ENCODE measurements at places on chromosomes 4 and X. TPM values are rescaled to one million over a fixed set of nuclear protein-coding genes. Genes with fewer than 3 reads are reported as not detected.
A peak's percentile ranks its signal among the peaks of the same experiment; 100 is the strongest.

DNA sequence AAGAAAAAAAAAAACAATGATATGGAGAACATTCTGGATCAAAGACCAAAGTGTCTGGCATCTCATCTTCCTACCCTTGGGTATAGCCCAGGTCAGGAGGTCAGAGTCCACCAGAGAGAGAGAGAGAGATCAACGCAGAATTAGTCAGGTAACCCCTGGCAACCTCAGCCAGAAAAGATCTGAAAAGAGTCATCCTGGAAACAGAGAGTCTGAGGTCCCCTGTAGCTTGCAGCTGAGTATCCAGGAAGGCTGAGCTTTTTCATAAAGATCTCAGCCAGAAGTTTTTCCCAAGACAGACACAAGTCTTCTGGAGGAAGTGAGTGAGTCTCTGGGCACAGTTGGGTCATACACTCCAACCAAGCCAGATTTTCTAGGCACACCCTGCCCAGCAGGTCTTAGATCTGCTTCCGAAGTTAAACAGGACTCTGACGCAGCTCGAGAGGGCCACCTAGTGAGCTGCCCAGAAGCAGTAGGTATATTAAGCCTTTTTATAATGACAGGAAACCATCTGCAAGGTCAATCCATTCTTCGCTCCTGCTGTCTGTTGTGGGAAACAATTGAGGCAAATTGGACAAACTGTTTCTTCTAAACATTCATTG, 35.7 kb downstream of the ACE2 start:
- H3K27ac ChIP-seq: no peak overlapping the region
- H3K4me3 ChIP-seq: no peak overlapping the region
- H3K36me3 ChIP-seq: no peaks in the 10 kb centered on the region

- no peaks in the 10 kb centered on the region for H3K36me3 ChIP-seq
- no peaks in the 10 kb centered on the region for H3K4me1 ChIP-seq
- no peak overlapping the region for H3K4me3 ChIP-seq
- DNase-seq: no peak
- peaks cover 2% of the 10 kb centered on the region for H3K27me3 ChIP-seq
- H3K27ac ChIP-seq: no peak overlapping the region
Measured at GRCh38 chrX:11952176-11952720, 186.0 kb upstream of the FRMPD4 start.

- no peaks in the 10 kb centered on the region for H3K27me3 ChIP-seq
- peaks cover 49% of the 10 kb centered on the region for H3K4me1 ChIP-seq
- H3K4me3 ChIP-seq: no peak overlapping the region
Measured at GRCh38 chr4:38668203-38668971, 4.4 kb downstream of the KLF3 start.

- peaks cover 13% of the 10 kb centered on the region for H3K27me3 ChIP-seq
- no peak overlapping the region for H3K4me3 ChIP-seq
- peaks cover 16% of the 10 kb centered on the region for H3K4me1 ChIP-seq
- no peaks in the 10 kb centered on the region for H3K36me3 ChIP-seq
- peak overlapping the region; percentile 55 for H3K27ac ChIP-seq
Measured at GRCh38 chrX:133813971-133814370, 171.4 kb downstream of the GPC3 start.

GRCh38 chr4:174739576-174739975, 89.5 kb downstream of the GLRA3 start:
- H3K4me1 ChIP-seq: no peaks in the 10 kb centered on the region
- H3K27me3 ChIP-seq: no peaks in the 10 kb centered on the region
- no peak overlapping the region for H3K4me3 ChIP-seq
- H3K36me3 ChIP-seq: no peaks in the 10 kb centered on the region

DNA sequence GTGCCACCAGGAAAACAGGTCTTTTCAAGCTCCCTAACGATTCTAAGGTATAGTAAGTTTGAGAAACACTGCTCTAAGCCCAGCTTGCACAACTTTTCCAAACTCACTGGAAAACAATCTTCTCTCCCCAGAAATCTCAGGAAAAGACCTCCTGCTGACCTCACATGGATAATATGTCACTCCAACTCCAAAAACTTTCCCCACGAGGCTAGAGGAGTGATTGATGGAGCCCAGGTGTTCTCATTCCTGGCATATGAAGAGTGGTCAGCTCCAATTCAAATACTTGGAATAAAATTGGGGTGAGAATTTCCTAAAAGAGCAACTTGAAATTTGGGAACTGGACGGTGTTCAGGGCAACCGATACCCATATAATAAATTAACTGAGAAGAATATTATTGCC, 299.9 kb downstream of the PPP4R3C start:
- peak; percentile 39 for DNase-seq
- H3K4me1 ChIP-seq: no peaks in the 10 kb centered on the region
- no peak overlapping the region for H3K27ac ChIP-seq
- no peak overlapping the region for H3K4me3 ChIP-seq

DNA sequence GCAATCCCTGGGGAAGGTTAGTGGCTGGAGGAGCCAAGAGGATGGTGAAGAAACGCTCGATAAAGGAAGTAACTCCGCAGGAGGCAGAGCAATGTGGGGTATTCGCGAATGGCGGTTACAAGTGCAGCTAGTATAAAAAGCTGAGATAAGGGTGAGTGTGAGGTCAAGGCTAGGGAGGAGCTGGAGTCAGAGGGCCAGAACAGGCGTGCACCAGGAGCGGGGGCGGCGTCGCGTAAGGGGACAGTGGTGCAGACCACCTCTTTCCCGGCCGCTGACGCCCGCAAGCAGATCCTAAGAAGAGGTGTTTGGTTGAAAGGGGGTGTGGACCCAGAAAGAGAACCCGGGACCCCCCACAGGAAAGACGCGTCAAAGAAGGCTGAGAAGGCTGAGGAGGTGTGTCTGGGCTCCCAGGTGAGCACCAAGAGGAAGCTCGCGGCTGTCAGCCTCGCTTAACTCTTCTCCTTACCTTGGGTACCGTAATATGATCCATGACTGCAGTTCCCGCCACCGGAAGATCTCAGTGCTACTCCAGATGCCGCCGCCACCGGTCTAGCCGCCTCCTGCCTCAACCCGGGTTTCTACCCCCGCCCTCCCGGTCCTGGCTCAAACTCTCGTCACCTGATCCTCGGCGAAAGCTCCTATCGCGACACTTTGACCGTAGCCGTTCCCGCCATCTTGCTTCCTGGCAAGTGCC, at the start of gene MTMR8:
MTMR8 (minus strand) TSS at position 579 of the 694 bp plus-strand sequence; CDS start at position 490, 89 bp downstream.
- H3K4me3 ChIP-seq: peak within 1 kb of the TSS; percentile 59
- peak within 1 kb of the TSS; percentile 7 for H3K27ac ChIP-seq
- no peaks in the 10 kb centered on the region for H3K27me3 ChIP-seq
- peak; percentile 66 for DNase-seq

- H3K4me3 ChIP-seq: peak within 1 kb of the TSS; percentile 79
- peaks cover 15% of the 10 kb centered on the region for H3K36me3 ChIP-seq
- peaks cover 2% of the 10 kb centered on the region for H3K27me3 ChIP-seq
- peak within 1 kb of the TSS; percentile 87 for H3K27ac ChIP-seq
- peak; percentile 99 for DNase-seq
Measured at GRCh38 chrX:47650164-47651042, at the start of gene ELK1. Gene ELK1, minus strand, starts transcription at chrX:47650563. Its CDS starts 9,122 bp downstream, at chrX:47641441.

DNA sequence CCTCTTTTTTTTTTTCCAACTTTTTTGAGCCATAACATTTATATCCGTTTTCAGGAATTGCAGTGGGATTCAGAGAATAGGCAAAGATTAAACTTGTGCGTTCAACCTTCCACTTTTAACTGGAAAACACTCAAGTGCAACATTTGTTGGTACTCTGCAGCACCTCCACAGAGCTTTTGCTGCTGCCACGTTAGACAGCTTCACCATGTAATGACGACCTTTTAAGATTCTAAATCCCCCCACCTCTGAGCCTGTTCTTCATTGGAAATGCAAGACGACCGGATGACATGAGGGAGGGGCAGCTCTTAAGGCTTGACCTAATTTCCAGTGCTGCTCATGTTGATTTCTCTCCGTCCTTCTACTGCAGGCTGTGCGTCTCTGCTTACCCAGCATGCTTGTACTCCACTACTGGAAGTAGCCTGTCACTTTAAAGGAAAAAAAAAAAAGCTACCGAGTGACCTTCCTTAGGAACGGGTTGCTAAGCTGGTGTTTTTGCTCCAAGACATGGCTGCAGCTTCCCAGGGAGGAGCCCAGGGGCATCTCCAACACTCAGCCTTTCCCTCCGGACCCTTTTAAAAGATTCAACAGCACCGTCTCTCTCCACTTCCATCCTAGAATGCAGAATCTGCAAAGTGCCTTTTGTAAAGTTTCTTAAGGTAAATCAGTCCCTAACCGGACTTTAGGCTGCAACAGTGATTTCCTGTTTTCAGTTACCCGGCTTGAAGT, at the start of gene CC2D2A:
CC2D2A (plus strand) TSS at position 481 of the 726 bp plus-strand sequence. CDS start 6,051 bp downstream, outside the sequence.
- peak; percentile 86 for DNase-seq
- H3K4me1 ChIP-seq: peaks cover 3% of the 10 kb centered on the region
- peak within 1 kb of the TSS; percentile 50 for H3K27ac ChIP-seq
- H3K27me3 ChIP-seq: no peaks in the 10 kb centered on the region
- H3K4me3 ChIP-seq: peak within 1 kb of the TSS; percentile 39
- no peaks in the 10 kb centered on the region for H3K36me3 ChIP-seq

- no peaks in the 10 kb centered on the region for H3K27me3 ChIP-seq
- H3K27ac ChIP-seq: no peak overlapping the region
- H3K36me3 ChIP-seq: no peaks in the 10 kb centered on the region
- no peaks in the 10 kb centered on the region for H3K4me1 ChIP-seq
Measured at GRCh38 chr4:82124932-82125786, 248.6 kb downstream of the HNRNPD start.

GRCh38 chrX:3763111-3763510, 49.7 kb upstream of the PRKX start:
- H3K4me1 ChIP-seq: no peaks in the 10 kb centered on the region
- H3K4me3 ChIP-seq: no peak overlapping the region
- no peak overlapping the region for H3K27ac ChIP-seq
- no peaks in the 10 kb centered on the region for H3K36me3 ChIP-seq
- DNase-seq: peak; percentile 7

DNA sequence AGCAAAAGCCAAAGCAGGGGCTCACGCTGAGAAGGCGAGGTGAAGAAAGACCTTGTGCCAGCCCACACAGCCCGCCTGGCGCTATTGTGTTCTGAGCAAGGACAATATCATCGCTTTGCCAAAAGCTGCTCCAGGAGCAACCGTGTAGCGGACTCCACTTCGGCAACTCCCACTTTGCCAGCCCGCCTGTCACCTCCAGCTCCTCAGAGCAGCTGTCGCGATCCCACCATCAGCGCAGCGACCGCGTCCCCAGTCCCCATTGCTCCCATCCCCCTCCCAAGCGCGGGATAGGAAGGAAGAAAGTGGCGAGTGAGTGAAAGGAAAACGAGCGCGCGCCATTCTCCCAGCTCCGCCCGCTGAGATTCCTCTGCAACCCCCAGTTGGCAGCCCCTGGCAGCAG, 759 bp downstream of the ZC4H2 start:
- peak overlapping the region; percentile 54 for H3K4me3 ChIP-seq
- H3K27me3 ChIP-seq: no peaks in the 10 kb centered on the region
- DNase-seq: peak; percentile 40

GRCh38 chr4:77010841-77011354, 61.3 kb downstream of the SEPTIN11 start:
- H3K27me3 ChIP-seq: no peaks in the 10 kb centered on the region
- H3K27ac ChIP-seq: no peak overlapping the region
- no peak overlapping the region for H3K4me3 ChIP-seq
- no peak for DNase-seq

- no peak overlapping the region for H3K27ac ChIP-seq
- H3K4me1 ChIP-seq: no peaks in the 10 kb centered on the region
- no peaks in the 10 kb centered on the region for H3K27me3 ChIP-seq
Measured at GRCh38 chr4:130524057-130524456, 1428.1 kb downstream of the C4orf33 start.

GRCh38 chr4:1910643-1911042, 39.5 kb downstream of the NSD2 start:
- no peaks in the 10 kb centered on the region for H3K4me1 ChIP-seq
- no peak overlapping the region for H3K4me3 ChIP-seq
- H3K27ac ChIP-seq: no peak overlapping the region
- DNase-seq: peak; percentile 47

DNA sequence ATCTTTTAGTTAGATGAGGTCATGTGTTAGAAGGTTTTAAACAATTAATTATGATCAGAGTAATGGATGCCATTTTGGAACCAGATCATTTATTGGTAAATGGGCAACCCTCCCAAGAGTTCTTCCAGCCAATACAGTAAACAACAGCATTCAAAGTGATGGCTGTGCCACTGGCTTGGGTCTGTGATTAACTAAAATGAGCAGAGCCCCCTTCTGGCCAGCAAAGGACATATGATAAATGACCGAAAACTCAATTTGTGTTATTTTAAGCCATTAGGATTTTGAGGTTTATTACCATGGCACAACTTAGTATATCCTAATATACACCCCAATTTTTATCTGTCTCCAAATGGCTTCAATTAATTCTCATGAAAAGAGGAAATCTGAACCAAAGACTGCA, 90.8 kb upstream of the NPFFR2 start:
- H3K27ac ChIP-seq: no peak overlapping the region
- no peak overlapping the region for H3K4me3 ChIP-seq
- peak; percentile 4 for DNase-seq
- H3K36me3 ChIP-seq: no peaks in the 10 kb centered on the region
- H3K4me1 ChIP-seq: no peaks in the 10 kb centered on the region

- no peak for DNase-seq
- H3K4me1 ChIP-seq: no peaks in the 10 kb centered on the region
- H3K27ac ChIP-seq: no peak overlapping the region
- no peak overlapping the region for H3K4me3 ChIP-seq
Measured at GRCh38 chr4:119664168-119664907, 35.7 kb upstream of the PDE5A start.

DNA sequence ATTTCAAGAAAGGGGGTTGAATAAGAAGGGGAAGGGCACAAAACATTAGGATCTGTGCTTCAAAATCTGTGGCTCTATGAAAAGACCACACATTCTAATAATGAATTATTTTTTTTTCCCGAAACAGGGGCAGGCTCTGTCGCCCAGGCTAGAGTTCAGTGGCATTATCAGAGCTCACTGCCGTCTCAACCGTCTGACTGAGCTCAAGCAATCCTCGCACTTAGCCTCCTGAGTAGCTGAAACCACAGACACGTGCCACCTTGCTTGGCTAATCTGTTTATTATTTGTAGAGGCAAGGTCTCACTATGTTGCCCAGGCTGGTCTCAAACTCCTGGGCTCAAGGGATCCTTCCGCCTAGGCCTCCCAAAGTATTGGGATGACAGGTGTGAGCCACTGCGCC, 33.4 kb downstream of the ACSL1 start:
- H3K27me3 ChIP-seq: no peaks in the 10 kb centered on the region
- H3K36me3 ChIP-seq: peaks cover 11% of the 10 kb centered on the region
- no peak overlapping the region for H3K4me3 ChIP-seq
- no peaks in the 10 kb centered on the region for H3K4me1 ChIP-seq

- DNase-seq: peak; percentile 9
- no peak overlapping the region for H3K4me3 ChIP-seq
- no peaks in the 10 kb centered on the region for H3K4me1 ChIP-seq
- no peaks in the 10 kb centered on the region for H3K36me3 ChIP-seq
- H3K27ac ChIP-seq: no peak overlapping the region
- no peaks in the 10 kb centered on the region for H3K27me3 ChIP-seq
Measured at GRCh38 chr4:170853422-170854021, 763.8 kb upstream of the AADAT start.

GRCh38 chr4:164779080-164779479, 25.1 kb downstream of the SMIM31 start:
- H3K27ac ChIP-seq: no peak overlapping the region
- no peak for DNase-seq
- no peaks in the 10 kb centered on the region for H3K27me3 ChIP-seq
- H3K4me1 ChIP-seq: no peaks in the 10 kb centered on the region
- no peaks in the 10 kb centered on the region for H3K36me3 ChIP-seq

- DNase-seq: no peak
- H3K36me3 ChIP-seq: peaks cover 8% of the 10 kb centered on the region
- H3K27me3 ChIP-seq: no peaks in the 10 kb centered on the region
Measured at GRCh38 chr4:8303485-8304281, 34.1 kb downstream of the HTRA3 start.

Gene SERPINA7
- polyA plus RNA-seq: not detected

Gene TENT5D
- polyA plus RNA-seq: not detected

Gene PLXNB3
- 2.4 TPM for polyA plus RNA-seq

Gene SLC25A14
- polyA plus RNA-seq: 11.1 TPM

Gene USP26
- polyA plus RNA-seq: not detected

Gene SAT1
- 32.0 TPM for polyA plus RNA-seq

Gene IDH3G
- 61.0 TPM for polyA plus RNA-seq

Gene HS6ST2
- 32.4 TPM for polyA plus RNA-seq

Gene FGG
- polyA plus RNA-seq: not detected

Gene NUDT11
- 8.7 TPM for polyA plus RNA-seq

Gene USP17L11
- not detected for polyA plus RNA-seq

Gene CCNQ
- 11.7 TPM for polyA plus RNA-seq
